ENCODE measurements at places on chromosomes 7 and 10.

DNA sequence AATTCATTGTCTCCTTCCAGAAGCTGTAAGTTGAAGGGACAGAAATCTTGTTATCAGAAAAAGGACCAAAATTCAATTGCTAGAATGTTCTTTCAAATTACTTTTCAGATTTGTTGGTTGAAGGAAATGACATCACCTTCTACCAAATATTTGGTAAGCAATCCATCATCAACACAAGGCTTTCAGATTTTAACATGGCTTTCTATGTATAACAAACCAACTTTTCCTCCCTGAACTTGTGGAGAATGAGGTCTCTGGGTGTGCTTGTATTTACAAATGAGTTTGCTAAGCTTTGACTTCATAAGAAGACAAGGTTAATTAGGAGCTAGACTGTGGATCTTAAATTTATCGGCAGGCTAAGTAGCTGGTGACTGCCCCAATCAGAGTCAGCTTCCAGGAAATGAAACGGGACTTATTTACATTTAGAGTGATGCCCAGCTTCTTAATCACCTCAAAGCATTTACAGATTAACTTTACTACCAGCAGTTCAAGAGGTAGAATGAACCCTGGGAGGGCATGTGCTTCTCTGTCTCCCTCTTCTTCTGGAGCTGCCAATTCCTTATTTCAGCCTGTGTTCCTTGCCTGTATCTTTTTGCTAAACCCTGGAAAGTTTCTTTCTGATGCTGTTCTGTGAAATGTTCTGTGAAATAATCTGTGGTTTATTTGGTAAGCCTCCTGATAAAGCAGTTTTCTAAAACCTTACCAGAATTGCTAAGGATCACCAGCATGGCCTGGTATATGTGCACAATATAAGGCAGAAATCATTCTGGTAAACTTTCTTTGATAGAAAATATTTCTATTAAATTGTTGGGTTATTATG, 248.8 kb upstream of the FZD8 start:
- DNase-seq = no peak

DNA sequence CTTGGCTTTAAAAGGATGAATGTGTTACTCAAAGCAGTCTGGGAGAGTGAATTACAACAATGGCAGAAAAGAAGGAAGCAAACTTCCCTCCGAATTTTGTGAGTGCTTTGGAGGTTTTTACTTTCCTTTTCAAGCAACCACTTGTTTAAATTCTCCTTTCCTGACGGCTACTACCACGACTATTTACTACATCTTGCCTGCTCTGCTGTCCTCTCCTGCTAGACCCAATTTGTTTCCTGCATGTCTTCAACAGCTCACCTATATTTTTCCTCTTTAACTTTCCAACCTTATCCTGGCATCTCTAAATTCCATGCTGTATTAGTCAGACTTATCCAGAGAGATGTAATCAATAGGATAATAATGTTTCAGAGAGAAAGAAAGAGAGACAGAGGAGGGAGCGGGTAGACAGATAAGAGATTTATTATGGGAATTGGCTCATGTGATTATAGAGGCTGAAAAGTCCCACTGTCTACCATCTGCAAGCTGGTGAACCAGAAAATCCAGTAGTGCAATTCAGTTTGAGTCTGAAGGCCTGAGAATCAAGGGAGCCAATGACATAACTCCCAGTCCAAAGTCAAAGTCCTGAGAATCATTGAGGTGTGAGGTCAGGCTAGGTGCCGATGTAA, 42.8 kb upstream of the SLC13A1 start:
- no peak for DNase-seq

GRCh38 chr7:115881476-115881875, 149.1 kb downstream of the TFEC start:
- DNase-seq = no peak

DNA sequence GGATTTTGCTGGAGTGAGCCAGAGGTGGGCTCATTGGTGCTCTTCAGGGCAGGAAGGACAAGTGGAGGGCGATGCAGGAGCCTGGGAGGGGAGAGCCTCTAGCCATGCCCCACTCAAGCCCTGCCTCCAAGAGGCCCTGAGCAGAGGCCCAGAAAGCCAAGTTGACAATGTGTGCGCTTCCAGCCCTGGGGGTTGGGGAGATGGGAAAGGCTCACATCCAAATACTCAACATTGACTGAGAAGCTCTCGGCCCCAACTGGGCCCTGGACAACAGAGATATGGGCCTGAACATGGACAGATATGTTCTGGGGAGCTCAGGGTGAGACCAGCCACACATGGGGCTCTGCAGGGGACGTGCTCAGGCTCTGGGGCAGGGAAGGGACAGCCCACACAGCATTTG, 39.0 kb downstream of the FRMPD2 start:
- DNase-seq = no peak

- no peak for DNase-seq
Measured at GRCh38 chr7:70712942-70713341, 419.0 kb upstream of the GALNT17 start.

DNA sequence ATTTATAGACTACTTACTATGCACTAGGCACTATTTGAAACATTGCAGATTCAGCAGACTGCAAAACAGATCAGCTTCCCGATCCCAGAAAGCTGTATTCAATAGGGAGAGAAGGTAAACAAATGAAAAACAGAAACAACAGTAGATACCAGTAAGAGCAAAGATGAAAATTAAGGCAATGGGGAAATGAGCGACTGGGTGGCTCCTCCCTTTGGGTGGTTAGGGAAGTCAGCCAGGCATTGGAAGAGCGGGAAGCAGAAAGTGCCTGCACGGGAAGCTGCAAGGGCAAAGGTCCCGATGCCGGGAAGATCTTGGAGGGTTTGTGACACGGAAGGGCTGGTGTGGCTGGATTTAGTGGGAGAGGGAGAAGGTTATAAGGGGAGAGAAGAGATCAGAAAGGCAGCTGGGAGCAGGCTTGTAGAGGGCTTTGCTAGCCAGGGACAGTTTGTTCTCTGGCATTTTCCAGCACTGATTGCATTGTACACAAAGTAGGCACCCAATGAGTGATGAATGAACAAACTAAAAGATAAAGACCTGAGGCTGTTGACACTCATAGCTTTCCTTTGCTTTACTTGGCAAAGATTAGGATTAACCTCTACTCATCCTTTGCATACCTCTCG, 67.8 kb downstream of the NAMPT start:
- DNase-seq = no peak

DNA sequence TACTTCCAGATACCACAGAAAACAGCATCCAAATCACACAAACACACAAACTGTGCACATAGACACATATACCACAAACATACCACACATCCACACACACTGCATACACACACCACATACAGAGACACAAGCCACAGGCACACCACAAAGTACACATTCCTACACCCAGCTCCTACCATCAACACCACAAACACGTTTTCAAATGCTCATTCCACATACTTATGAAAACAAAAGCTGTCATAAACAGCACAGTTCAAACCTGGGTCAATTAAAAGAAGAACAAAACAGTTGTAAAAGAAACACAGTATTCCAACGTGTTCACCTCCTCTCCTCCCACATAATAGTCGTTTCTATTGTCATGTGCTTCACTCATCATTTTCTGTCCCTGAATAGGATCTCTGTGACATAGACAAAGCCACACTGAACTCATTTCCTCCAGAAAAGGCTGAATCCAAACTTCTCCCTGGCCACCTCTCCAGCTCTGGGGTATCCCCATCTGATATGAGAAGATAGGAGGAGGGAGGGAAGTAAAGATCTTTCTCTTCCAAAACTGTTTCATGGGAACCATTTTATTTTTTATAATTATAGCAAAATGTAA, 89.2 kb downstream of the CXCL12 start:
- no peak for DNase-seq

GRCh38 chr10:131775433-131775832, 125.4 kb upstream of the PPP2R2D start:
- no peak for DNase-seq

Measured in endothelial cell (in vitro differentiated cells).